ENCODE measurements at places on chromosomes 11 and 22.

- DNase-seq: no peak
Measured at GRCh38 chr11:127274328-127274676, 273.7 kb upstream of the KIRREL3 start.

DNA sequence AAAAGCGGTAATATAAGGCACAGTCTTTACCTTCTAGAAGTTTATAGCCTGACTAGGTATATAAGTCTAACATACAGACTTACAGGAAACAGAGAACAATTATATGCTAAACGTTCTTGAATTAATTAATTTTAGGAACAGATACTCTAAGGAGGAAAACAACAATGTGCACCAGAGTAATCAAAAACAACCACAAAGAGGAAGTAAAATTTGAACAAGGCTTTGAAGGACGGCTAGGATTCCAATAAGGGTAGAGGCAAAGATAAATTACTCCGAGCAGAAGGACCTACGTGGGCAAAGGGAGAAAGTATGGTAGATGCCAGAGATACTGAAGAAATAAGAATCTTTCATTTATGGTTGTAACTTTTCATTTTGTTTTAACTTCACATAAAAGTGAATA is 54.4 kb downstream of the ENTHD1 start:
- no peak for DNase-seq

DNA sequence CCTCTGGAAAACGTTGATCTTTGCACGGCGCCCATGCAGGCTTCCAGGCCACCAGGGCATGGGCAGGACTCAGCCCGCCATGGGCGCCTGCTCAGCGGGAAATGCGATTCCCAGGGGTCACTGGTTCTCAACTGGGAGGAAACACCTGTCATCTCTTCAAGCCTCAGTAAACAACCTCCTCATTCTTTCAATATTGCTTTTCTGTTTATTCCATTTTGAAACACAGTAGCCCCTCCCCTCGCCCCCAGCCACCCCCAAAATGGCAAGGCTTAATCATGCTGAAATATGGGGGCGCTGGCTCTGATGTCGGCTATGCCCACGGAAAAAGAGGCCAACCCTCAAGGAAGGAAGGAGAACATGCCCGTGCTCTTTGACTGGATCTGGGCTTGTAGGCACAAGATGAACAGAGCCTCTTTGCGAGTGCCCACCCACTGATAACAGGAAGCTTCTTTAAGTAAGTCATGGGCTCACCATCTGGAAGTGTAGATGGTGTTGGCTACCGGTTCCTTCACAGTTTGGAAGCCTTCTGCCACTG is 594 bp upstream of the POU2AF1 start:
- DNase-seq: no peak

DNA sequence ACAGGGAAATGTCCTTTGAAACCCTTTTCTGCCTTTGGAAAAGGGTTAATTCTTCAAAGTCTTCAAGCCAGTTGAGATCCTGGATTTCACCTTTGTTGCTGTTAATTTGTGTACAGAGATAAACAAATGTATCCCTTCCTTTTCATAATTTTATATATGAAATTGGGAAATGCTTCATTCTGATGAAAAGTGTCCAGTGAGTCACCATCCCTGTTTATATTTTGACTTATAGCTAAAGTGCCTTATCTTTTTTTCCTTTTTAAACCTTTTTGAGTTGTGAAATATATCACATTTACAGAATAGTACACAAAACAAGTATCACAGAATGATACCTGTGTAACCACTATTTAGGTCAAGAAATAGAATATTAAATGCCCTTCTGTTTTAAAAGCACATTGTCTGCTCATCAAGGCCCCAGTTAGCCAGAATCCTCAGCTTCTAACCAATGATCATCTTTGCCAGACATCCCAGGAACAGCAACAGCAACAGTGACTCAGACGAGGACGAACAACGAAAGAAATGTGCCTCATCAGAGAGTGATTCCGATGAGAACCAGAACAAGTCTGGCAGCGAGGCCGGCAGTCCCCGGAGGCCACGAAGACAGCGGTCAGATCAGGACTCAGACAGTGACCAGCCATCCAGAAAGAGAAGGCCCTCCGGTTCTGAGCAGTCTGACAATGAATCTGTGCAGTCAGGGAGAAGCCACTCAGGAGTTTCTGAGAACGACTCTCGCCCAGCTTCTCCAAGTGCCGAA is 27.3 kb downstream of the CTR9 start:
- peak; percentile 73 for DNase-seq

DNA sequence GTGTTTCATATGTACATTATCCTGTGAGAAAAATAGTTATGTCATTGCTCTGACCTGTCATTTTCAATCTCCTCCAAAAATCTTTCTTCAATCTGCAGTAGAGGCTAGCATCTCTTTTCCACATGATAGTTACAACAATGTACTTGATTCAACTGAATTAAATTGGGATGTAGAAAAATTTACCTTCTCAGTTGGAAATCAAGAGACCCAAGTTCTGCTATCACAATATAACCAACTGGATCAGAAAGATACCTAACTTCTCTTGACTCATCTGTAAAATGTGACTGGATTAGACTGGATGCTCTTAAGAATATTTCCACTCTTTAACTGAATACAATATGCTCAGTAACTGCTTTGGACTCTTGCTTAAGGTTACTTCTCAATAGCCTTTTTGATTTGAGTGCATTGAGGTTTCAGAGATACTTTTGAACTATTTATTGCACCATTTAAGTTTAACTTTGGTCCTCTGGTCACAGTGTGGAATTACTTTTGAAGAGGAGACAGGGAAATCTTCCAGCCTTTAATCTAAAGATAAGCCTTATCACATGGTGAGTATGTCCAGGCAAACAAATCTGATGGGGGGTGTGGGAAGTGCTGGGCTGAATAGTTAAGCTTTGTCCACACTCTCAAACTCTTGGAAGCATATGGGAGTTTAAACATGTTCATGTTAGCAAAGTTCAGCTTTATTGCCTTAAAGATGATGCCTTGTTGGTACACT is 82.3 kb downstream of the YAP1 start:
- no peak for DNase-seq

DNA sequence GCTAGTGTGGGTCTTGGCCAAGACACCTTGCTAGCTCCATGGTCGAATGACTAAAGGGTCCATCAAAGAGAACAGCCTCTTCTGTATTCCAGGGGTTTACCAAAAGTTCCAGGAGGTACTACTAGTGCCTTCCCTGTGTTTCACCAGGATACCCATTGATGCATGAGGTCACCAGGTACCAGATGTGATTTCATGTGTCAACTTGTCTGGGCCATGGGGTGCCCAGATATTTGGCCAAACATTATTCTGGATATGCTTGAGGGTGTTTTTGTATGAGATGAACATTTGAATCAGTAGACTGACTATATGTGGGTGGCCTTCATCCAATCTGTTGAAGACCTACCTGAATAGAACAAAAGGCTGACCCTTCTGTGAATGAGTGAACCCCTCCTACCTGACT is 92.8 kb downstream of the GALNT18 start:
- DNase-seq: no peak

- DNase-seq: no peak
Measured at GRCh38 chr11:126570489-126570888, 215.0 kb downstream of the ST3GAL4 start.

- peak; percentile 85 for DNase-seq
Measured at GRCh38 chr11:126646701-126647557, 291.4 kb downstream of the ST3GAL4 start.

Data from AG10803 (cell line).